Neural crest cell (in vitro differentiated cells): ENCODE measurements at places on chromosomes 7 and 10. TPM values are rescaled to one million over a fixed set of nuclear protein-coding genes. Genes with fewer than 3 reads are reported as not detected.

DNA sequence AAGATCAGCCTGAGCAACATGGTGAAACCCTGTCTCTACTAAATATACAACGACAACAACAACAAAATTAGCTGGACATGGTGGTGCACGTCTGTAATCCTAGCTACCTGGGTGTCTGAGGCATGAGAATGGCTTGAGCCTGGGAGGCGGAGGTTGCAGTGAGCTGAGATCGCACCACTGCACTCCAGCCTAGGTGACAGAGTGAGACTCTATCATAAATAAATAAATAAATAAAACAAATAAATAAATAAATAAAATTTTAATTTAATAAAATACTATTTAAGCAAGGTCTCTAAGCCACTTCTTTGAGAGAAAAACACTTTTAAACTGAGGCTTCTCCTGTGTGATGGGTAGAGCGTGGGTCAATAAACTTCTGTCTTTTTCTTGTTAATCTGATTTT, 38.3 kb downstream of the MICU1 start:
- DNase-seq: no peak

DNA sequence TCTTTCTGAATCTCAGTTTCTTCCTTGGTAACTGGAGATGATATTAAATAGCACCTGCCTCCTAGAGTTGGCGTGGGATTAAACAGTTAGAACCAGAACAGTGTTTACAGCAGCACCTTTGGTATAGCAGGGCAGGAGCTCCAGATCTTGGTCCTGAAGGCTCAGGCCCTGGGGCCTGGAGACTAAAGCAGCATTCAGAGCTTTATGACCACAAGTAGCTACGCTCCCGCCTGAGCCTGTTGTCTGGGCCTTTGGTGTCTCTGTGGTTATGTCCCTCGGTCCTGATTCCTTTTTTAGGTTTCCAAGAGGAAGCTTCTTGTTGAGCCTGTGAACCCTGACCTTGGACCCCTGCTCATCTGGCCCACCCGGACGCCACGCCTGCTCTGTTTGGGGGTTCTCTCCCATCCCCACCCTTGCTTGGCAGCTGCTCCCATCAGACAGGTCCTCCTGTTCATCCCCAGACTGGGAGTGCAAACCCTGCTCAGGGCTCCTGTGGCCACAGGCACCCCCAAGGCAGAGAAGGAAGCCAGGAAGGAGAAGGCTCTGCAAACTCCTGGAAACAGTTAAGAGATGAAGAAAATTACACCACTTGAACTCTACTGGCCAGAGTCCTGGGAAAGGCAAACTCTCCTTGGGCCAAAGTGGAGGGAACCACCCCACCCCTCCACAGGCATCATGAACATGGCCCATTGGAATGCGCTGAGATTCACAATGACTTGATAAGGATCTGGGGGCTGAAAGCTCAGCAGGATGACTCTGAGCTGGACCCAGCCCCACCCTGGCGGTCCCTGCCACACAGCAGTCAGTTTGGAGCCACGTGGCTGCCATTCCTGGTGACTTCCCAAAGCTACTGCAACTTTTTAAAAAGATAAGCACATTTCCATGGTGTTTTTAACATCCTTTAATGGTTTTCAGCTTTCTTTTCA, 50.1 kb upstream of the TMEM72 start:
- no peak for DNase-seq

DNA sequence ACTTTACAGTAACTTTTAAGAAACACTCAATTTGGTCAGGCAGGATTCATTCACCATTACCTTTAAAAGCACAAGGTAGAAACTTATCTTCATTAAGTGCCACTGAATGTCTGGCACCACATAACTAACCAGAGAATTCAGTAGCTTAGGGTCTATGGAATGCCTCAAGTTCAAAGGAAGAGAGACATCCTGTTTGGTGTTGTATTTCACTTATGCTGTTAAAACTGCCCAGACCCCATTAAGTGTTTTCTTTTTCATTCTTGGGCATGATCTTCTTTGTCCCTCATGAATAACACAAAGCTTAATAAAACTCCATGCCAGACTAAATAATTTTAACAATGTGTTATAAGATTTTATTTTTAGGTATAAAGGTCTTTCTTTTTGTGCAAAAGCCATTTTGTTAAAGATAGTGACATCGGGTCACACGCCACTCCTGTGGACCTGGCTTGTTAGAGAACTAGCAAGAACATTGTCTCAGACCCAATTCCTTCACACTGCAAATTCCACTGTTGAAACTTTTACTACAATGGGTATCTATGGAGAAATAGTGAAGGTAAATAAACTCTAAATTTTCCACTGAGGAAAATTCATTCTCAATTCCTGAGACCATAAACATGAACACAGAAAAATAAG, 221.0 kb downstream of the TWIST1 start:
- no peak for DNase-seq

Gene UNC5B
- total RNA-seq: 1.3 TPM in 2 replicates

- no peak for DNase-seq
Measured at GRCh38 chr10:11877591-11877905, 54.4 kb downstream of the PROSER2 start.

GRCh38 chr7:117621075-117621618, 141.3 kb downstream of the CFTR start:
- DNase-seq: no peak

- no peak for DNase-seq
Measured at GRCh38 chr7:112238852-112239610, 32.5 kb downstream of the ZNF277 start.

- no peak for DNase-seq
Measured at GRCh38 chr10:100339236-100339635, 7.8 kb upstream of the SCD start.

Gene LEP
- total RNA-seq: not detected in 2 replicates

GRCh38 chr7:2148189-2148588, 84.6 kb downstream of the MAD1L1 start:
- DNase-seq: no peak
